Stimulated activated CD4-positive, alpha-beta T cell treated with anti-CD3 and anti-CD28 coated beads, Interleukin-4, amount 100 ng/mL, for 4 hours (primary cell): ENCODE measurements at places on chromosomes 13 and 19.

DNA sequence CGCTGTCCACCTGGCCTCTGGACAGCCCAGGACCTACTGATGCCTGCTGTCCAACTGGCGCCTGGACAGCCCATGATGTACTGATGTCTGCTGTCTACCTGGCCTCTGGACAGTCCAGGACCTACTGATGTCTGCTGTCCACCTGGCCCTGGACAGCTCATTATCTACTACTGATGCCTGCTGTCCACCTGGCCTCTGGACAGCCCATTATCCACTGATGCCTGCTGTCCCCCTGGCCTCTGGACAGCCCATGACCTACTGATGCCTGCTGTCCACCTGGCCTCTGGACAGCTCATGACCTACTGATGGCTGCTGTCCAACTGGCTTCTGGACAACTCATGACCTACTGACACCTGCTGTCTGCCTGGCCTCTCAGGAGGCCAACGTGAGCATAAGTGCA, 208.1 kb downstream of the TEX29 start:
- DNase-seq: no peak

DNA sequence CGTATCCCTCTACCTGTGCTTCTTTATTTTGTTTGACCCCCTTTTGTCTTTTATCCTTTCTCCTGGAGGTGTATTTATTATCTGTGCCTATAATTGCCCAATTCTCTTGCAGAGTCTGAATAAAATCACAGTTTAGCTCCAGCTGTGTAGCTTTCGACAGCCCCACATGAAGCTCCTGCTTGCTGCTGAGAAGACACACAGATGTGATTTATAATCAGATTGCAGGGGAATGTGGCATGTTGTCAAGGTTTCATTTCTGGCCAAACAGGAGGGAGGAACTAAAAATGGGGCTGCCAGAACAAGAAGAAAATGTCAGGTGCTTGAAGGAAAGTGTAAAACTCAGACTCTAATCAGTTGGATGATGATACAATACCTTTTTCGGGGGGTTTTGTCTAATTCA, 22.7 kb downstream of the CCNA1 start:
- no peak for DNase-seq

DNA sequence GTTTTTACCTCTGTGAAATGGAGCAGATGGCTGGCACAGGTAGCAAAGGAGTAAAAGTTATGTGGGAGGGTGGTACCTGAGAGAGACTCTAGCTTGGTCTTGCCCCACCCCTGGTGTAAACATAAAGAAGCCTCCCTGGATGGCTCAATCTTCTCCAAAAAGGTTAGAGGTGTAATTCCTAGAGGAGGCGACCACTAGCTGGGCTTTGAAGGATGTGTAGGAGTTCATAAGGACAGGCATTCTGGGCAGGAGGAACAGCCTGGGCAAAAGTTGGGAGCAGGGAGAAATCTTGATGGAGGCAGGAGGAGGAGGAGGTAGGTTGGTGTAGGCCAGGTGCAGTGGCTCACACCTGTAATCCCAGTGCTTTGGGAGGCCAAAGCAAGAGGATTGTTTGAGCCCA, 7.8 kb upstream of the ICAM4 start:
- no peak for DNase-seq

DNA sequence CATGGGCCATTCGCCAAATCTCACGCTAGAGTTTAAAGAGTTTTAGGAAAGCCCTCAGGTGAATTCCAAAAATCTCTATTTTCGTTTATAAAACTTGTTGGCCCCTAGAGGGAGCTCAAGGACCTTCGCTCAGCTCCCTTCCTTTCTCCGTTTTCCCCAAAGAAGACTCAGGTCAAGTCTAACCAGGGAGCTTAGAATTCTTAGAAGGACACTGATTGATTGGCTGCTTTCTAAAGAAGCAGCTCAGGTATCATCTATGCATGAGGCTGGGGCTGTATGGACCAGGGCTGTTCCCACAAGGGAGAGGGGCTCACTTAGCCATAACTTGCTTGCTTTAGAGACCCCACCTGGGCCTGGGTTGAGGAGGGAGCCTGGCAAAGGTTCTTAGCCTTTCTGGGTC, 20.5 kb downstream of the DZIP1 start:
- no peak for DNase-seq

GRCh38 chr13:112335135-112335534, 41.0 kb upstream of the SPACA7 start:
- DNase-seq: no peak

DNA sequence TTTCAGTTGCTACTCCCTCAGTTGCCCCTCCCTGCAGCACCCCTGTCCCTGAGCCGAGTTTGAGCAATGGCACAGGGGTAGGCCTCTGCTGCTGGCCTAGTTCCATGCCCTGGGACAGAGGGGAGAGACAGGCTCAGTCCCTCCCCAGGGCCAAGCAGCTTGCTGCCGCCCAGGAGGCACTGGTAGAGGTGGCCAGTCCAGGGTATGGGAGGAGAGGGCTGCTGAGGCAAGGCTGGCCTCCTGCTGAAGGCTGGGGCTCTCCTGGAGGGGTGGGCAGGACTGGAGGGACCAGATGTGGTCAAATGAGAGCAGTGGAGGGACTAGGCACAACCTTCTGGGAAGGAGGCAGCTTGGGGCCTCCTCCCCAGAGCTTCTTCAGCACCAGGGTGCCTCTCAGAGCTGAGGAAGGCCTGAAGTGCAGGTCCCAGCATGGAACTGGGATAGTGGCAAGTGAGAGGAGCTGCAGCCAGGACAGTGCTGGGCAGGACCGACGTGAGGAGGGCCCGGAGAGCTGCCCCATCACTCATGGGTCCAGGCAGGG, 29.8 kb upstream of the VSTM2B start:
- no peak for DNase-seq

GRCh38 chr13:109369353-109370052, 416.9 kb downstream of the IRS2 start:
- DNase-seq: no peak

- peak; percentile 29 for DNase-seq
These were observed 8.3 kb downstream of the CACTIN start for GRCh38 chr19:3618144-3618810.

DNA sequence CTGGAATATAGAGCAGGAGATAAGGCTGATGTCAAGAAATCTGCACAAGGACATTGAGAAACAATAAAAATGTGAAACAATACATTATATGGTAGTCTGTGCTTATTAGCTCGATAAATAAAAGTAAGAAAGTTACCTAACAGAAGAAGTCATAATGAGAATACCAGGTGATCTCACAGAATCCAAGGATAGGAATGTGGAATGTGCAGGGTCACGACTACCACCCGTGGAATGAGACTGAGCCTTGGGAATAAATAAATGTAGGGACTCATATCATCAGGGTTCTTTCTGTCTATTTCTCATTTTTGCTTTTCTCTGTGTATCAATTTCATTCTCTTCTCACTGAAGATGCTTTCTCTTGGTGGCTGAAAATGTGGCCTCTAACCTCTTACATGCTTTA, 26.0 kb upstream of the KBTBD7 start:
- DNase-seq: no peak

- no peak for DNase-seq
These were observed 353.6 kb downstream of the SPRY2 start for GRCh38 chr13:79987323-79987722.

DNA sequence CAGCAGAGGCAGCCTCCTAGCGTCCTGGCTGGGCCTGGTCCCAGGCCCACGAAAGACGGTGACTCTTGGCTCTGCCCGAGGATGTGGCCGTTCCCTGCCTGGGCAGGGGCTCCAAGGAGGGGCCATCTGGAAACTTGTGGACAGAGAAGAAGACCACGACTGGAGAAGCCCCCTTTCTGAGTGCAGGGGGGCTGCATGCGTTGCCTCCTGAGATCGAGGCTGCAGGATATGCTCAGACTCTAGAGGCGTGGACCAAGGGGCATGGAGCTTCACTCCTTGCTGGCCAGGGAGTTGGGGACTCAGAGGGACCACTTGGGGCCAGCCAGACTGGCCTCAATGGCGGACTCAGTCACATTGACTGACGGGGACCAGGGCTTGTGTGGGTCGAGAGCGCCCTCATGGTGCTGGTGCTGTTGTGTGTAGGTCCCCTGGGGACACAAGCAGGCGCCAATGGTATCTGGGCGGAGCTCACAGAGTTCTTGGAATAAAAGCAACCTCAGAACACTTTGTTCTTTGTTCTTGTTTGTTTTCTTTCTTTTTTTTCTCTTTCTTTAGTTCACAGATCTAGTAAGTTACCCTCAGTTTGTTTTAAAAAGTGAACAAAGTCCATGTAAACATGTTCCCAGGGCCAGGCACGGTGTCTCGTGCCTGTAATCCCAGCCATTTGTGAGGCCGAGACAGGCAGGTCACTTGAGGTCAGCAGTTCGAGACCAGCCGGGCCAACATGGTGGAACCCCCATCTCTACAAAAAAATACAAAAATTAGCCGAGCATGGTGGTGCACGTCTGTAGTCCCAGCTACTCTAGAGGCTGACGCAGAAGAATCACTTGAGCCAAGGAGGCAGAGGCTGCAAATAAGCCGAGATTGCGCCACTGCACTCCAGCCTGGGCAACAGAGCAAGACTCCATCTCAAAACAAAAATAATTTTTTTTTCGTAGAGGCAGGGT, 10.2 kb downstream of the ANGPTL4 start:
- DNase-seq: no peak

GRCh38 chr13:51933466-51934058, 71.8 kb downstream of the CCDC70 start:
- no peak for DNase-seq

DNA sequence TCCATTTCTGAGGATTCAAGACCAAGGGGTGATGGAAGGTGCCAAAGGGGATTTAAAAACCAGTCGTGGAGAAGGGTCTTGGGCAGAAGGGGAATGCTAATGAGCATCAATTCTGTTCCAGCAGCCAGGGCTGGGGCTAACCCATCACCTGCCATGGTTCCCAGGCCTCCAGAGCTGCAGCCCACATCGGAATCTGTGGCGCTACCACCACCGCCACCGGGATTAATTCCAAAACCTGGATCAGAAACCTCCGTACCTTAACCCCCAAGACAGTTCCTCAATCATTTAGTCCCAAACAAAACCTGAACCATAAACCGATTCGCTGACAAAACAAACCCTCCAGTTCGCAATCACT, 583 bp downstream of the ZNF615 start:
- DNase-seq: no peak

DNA sequence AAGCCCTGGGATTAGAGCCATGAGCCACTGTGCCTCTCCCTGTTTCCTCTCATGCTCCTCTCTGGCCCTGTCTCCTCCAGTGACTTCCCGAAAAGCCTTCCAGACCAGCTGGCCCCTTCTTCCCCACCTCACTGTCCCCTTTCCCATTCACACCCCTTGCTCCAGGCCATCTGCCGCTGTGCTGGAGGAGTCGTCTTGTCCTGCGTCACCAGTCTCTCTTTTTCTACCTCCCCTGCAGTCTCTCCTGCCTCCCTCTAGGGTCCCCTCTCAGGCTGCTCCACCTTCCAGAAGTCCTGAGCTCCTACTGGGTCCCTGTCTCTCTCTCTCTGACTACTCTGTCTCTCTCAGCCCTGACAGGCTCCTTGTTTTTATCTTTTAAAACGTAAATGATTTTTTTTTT, 5.3 kb upstream of the FFAR1 start:
- DNase-seq: no peak

DNA sequence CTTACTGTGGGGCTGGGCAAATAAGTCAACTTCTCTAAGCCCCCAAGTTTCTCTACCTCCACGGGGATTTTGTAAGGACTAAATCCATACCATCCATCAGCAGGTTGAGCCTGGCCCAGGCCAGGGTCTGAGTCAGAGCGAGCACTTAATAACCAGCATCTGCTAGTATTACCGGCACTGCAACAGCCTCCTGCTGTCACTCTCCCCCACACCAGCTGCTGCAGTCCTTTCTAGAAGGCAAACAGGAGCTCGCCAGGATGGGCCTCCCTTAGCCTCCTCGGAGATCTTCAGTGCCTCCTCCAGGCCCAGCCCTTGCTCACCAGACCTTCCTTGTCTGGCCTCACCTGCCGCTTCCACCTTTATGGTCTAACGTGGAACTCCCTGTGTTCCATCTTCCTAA, 3.2 kb downstream of the NAPA start:
- no peak for DNase-seq

GRCh38 chr19:44904426-44904994, 1.1 kb upstream of the APOE start:
- DNase-seq: no peak

GRCh38 chr13:91368676-91369440, 21.4 kb downstream of the MIR17HG start:
- DNase-seq: no peak

DNA sequence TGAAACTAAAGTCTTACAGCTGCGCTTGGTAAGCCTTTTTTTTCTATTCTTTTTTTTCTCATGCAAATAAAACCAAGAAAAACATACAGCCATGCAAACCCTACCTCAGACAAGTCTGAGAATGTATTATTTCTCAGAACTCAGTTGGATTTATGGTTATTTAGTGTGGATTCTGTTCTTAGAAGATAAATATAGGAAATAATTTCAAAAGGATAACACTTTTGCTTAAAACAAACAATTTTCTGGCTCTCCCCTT, 40.7 kb upstream of the TNFSF11 start:
- no peak for DNase-seq

DNA sequence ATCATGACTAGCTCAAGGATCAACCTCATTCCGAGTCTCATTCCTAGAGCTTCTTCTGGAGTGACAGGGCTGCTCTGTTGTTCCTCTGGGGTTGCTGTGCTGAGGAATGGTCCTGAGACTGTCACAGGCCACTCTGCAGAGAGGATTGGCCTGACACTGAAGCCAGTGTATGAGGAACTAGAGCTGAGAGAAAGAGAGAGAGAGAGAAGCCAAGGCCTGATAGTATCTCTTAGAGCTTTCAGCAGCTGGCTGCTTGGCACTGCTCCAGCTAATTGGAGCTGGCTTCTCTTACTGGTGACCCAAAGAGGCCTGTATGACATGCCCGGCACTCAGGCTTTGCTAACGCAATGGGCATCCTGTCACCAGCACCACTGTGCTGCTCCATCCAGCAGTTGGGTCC, 73.4 kb upstream of the FLT1 start:
- DNase-seq: no peak

- no peak for DNase-seq
These were observed 167.2 kb downstream of the NDFIP2 start for GRCh38 chr13:79648191-79648590.

DNA sequence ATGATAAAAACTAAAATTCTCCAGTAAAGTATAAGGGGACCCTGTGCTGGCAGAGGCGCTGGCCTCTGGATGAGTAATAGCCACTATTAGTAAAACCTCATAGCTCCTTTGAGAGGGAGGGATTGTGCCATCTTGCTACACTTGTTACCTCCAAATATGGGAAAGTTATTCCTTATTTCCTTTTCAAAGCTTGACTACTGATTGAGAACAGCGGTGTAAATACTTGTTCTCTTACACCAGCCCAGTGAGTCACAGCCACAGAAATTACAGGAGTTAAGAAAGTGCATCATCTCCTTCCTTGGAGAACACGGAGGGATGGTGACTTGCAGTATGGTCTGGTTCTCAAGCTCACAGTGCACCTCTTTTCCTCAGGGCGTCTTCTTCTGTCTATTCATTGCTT, 379.0 kb downstream of the EFNB2 start:
- no peak for DNase-seq

- no peak for DNase-seq
These were observed 7.7 kb downstream of the RAB11B start for GRCh38 chr19:8397746-8398310.

GRCh38 chr13:98273067-98273823, 96.2 kb upstream of the RNF113B start:
- DNase-seq: no peak

GRCh38 chr13:32590266-32590665, 4.0 kb downstream of the PDS5B start:
- DNase-seq: no peak

- DNase-seq: peak; percentile 46
These were observed 277.3 kb downstream of the FOXO1 start for GRCh38 chr13:40389081-40389641.

- no peak for DNase-seq
These were observed 93.9 kb upstream of the TDRD3 start for GRCh38 chr13:60303166-60303565.
